ENCODE measurements at places on chromosomes 11 and 22.

DNA sequence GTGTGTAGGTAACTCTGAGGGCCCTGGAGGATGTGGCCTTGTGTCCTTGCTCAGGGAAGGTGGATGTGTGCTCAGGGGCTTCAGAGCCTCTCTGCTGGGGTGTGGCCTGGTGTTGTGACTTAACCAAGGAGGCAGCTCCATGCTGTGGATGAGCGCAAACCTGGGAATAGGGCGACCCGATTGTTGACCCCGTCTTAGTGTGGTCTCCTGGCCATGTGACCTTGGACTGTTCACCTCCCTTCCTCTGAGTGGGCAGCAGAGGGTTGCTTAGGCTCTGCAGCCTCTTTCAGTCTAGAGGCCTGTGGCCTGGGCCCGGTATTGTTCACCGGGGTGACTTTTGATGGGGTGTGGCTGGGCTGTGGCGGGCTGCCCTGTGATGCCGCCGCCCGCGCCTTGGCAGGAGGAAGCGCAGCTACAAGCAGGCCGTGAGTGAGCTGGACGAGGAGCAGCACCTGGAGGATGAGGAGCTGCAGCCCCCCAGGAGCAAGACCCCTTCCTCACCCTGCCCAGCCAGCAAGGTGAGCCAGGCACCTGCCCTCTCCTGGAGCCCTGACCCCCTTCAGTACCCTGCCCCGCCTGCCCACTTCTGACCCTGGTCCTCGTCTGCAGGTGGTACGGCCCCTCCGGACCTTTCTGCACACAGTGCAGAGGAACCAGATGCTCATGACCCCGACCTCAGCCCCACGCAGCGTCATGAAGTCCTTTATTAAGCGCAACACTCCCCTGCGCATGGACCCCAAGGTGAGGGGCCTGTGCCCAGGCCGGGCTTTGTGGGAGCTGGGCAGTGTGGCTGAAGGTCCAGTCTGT, 16.7 kb downstream of the INCENP start:
- DNase-seq, result no peak

- DNase-seq, result no peak
Measured at GRCh38 chr22:44625981-44626687, 75.9 kb upstream of the PRR5 start.

GRCh38 chr11:1044160-1044559, 7.6 kb upstream of the MUC6 start:
- DNase-seq, result no peak

DNA sequence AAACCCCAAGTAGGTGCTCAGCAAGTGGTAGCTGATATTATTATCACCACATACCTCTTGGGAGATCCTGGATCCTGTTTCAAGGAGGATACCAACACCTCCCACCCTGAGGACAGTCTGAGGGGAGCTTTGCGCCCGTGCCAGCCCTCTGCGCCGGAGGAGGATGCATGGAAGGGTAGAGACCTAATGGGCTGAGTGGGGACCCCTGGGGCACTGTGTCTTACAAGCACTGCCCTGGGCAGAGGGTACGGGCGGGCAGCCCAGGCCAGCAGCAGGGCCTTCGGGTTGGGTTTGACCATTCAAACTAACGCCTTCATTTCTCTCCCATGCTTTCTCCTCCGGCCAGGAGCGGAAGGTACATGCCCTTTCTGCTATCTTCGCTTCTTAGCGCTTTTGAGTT, 26.3 kb downstream of the MYBPC3 start:
- DNase-seq, result no peak

DNA sequence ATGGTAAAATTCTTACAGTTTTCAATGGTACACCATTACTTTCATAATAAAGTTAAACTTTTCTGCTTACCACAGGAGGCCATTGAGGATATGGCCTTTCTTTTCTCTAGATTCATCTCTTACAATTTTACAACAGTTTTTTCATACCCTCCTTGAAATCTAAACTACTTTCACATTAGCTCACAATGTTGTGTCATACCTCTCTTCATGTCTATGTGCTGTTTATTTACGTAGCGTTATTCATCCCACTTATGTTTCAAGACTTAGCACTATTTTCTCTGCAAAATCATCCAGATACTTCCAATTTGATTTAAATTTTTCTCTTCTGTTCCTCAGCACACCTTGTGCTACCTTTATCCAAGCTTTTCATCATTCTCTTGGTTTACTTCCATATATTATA, 123.3 kb downstream of the METTL15 start:
- no peak for DNase-seq

GRCh38 chr11:41431784-41432183, 27.7 kb downstream of the LRRC4C start:
- DNase-seq, result no peak

GRCh38 chr11:8983552-8983951, 19.3 kb upstream of the TMEM9B start:
- no peak for DNase-seq

DNA sequence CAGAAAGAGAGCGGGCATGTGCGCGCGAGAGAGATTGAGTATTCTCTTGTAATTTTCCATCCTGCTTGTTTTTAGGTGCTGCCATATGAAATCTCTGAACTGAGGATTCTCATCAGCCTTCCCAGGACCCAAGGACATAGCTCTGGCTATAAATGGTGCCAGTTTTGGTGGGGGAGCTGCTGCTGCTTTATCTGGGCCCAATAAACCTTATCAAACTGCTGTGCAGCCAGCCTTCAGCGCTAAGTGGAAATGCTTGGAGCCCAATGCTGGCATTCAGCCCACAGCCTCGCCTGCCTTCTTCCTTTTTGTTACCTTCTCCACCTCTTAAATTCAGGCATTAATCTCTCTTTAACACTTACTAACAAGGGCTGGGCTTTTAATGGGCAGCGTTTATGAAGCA, 2.4 kb upstream of the ZBTB16 start:
- no peak for DNase-seq

DNA sequence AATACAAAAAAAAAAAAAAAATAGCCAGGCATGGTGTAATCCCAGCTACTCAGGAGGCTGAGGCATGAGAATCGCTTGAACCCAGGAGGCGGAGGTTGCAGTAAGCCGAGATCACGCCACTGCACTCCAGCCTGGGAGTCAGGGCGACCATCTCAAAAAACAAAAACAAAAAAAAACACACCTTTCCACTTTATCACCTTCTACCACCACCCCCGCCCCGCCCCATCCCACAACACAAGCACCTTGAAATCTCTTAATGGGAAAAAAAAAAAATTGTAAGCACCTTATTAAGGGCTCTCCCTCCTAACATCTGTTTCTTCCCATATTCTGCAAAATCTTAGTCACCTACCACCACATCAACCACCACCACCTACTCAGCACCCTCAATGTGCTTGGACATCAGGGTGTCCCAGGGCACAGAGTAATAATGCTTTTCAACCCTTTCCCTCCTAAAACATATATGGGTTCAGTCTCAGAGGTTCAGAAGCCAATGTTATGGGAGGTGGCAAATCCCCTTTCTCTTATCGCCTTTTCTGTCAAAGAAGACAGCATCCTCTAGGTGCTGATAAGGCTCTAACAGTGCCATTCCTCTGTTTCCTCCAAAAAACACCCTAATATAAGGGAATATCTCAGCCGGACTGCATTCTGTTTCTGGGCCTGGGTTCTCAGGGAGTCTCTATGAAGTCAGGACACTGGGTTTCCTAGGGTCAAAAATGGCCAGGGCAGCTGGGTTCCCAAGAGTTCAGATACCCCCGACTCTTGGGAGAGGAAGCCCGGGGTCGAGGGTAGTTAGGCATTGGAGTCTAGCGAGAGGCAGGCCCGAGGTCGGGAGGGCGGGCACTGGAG, 718 bp downstream of the INTS5 start:
- DNase-seq, result no peak

DNA sequence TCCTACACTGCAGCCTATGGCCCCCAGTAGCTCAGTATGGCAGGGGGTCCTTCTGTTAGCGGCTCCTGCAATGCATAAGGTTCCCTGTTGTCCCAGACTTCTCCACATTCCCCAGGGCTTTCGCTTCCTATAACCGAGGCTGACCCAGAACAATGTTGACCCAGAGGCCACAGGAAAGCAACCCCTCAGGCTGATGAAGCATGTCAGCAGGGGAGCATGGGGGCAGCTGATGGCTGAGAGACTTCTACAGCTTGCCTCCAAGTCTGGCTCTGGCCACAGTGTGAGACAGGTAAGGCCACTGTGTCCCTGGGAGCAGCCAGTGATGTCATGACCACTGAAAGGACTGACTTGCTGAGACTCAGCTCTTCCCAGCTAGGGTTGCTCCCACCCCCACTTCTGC, 12.5 kb upstream of the PPFIBP2 start:
- no peak for DNase-seq

GRCh38 chr11:30000986-30001750, 15.7 kb downstream of the KCNA4 start:
- DNase-seq, result no peak

DNA sequence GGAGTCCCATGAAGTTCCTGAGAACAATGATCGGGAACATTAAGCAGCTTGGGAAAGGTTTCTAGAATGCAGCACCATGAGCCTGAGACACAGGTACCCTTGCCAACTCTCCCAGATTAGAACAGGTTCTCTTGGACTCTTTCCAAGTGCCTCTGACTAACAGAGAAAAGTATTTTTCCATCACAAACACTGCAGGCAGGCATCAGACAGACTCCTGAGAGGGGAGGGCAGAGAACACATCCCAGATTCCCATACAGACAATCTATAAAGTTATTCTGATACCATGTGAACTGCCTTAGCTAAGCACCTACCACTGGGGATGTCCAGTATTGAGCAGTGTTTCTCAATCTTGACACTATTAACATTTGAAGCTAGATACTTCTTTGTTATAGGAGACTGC, 27.3 kb downstream of the SERGEF start:
- no peak for DNase-seq

DNA sequence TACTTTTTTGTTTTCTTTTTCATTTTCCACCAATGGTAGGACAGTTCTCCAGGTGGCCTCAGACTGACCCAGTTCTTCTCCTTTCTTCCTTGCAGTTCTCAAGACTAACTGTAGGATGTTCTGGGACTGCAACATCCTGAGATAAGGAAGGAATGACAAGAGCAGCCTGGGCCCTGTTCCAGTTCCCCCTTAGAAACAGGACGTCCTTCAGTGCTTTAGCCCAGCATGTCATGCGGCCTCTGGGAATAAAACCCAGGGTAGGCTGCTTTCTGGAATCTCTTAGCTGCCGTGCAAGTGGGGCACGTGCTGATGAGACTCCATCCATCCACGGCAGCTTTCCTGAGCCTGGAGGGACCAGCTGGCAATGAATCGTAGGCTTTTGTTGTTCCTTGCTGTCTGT, 24.0 kb upstream of the CADM1 start:
- no peak for DNase-seq

GRCh38 chr11:10181811-10182210, 112.2 kb downstream of the SBF2 start:
- DNase-seq, result peak; percentile 23

DNA sequence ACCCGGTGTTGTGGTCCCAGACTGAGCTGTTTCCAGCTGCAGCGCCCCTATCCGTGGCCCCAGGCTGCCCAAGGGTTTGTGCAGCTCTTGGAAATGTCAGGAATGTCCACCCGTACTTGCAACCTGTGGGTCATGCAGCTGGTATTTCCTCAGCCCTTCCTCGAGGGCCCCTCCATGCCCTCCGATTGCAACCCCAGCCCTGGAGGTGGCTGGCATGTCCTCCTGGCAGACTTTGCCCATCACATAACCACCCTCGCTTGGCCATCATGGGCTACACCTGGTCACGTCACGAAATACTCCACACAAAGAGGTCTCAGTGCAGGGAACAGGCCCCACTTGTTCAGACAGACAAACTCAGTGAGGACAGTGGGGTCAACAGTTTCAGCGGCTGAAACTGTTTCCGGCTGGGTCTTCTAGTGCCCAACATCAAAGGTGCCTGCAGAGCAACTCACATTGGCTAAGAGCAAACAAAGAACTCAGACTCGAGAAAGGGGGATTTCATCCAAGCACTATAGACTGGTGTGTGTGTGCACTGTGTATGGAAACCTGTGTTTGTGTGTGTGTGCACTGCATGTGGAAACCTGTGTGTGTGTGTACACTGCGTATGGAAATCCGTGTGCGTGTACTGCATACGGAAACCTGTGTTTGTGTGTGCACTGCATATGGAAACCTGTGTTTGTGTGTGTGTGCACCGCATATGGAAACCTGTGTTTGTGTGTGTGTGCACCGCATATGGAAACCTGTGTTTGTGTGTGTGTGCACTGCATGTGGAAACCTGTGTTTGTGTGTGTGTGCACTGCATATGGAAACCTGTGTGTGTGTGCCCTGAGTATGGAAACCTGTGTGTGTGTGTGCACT, 72.8 kb upstream of the CCND1 start:
- no peak for DNase-seq

GRCh38 chr11:71474771-71475483, 21.9 kb downstream of the NADSYN1 start:
- no peak for DNase-seq

- DNase-seq, result no peak
Measured at GRCh38 chr11:62017878-62018655, 50.6 kb upstream of the FTH1 start.

GRCh38 chr22:29654420-29654819, 51.0 kb downstream of the NF2 start:
- no peak for DNase-seq

GRCh38 chr11:125164422-125165110, at the start of gene PKNOX2:
TSS of gene PKNOX2 (plus strand) at chr11:125164751. CDS start at chr11:125351306, 186,555 bp downstream.
- DNase-seq, result no peak

DNA sequence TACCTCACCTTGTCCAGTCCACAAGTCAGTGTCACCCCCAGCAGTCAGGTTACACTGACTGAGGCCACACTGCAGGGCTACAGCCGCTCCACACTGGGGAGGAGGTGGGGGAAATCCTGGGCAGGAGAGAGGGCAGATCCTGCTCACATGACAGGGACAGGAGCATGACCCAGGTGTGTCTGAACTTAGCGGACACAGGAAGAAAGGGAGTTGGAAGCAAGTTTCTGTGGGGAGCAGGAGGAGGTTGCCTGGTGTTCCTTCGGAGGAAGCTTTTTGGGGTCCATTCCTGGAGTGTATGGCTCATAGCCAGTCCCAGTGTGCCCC, 5.9 kb downstream of the MMP11 start:
- no peak for DNase-seq

DNA sequence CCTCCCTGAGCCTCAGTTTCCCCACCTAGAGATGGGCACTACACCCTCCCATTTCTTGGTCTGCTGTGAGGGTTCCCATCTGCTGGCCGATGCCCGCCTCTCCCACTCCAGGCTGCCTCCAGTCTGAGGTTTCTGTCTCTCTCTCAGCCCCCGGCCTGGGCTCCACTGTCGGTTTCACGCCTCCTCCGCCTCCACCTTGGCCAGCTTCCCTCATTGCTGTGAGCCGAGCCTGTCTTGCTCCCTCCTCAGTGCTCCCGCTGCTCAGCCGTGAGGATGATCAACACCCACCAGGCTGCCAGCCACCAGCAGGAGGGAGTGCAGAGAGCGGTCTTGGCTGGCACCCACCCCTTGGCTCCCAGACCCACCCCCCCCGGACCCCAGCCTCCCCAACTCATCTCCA, 61.0 kb downstream of the CYTH4 start:
- no peak for DNase-seq

- DNase-seq, result peak; percentile 47
Measured at GRCh38 chr11:76721755-76722677, 51.5 kb upstream of the LRRC32 start.

GRCh38 chr11:74332291-74332690, 20.9 kb upstream of the P4HA3 start:
- no peak for DNase-seq

Measured in glomerular endothelial cell (primary cell).